ENCODE measurements at places on chromosomes 5 and 9.

DNA sequence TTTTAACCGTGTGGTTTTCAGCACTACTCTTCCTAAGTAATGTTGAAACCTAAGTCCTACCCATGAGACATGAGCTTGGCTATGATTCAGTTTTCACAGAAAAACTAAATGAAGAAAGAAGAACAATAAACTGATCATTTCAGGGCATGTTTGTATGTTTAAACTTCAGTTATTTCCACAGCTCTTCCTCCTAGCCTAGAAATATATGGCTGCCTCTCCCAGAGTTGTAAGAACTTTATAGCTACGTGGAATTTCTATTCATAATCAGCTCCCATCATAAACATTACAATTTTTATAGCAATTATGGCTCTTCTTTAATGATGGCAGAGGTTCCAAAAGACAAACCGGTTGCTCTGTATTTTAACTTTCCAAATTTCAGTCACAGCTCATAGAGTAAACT, 314.7 kb upstream of the ADAMTSL1 start:
- H3K4me3 ChIP-seq: no peak overlapping the region
- no peak overlapping the region for H3K27ac ChIP-seq

DNA sequence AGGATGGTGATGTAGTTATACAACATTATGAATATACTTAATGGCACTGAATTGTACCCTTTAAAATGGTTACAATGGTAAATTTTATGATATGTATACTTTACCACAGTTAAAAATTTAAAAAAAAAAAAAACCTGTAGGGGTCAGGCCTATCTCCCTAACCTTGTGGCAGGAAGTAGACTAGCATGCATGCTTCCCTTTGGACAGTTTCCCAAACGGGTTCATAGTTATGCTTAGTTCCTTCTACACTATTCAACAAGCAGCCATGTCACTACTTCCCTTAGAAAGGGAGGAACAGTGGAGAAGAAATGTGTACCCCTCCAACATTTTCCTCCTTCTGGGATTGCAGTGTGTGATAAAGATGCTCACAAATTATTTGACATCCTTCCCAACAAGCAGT, 32.5 kb downstream of the IDNK start:
- no peaks in the 10 kb centered on the region for H3K4me1 ChIP-seq
- no peaks in the 10 kb centered on the region for H3K27me3 ChIP-seq
- no peak overlapping the region for H3K27ac ChIP-seq
- H3K4me3 ChIP-seq: no peak overlapping the region
- H3K36me3 ChIP-seq: peaks cover 12% of the 10 kb centered on the region

GRCh38 chr5:76700571-76700970, 15.4 kb upstream of the F2R start:
- no peaks in the 10 kb centered on the region for H3K27me3 ChIP-seq
- peaks cover 48% of the 10 kb centered on the region for H3K36me3 ChIP-seq
- no peak overlapping the region for H3K4me3 ChIP-seq
- DNase-seq: no peak

DNA sequence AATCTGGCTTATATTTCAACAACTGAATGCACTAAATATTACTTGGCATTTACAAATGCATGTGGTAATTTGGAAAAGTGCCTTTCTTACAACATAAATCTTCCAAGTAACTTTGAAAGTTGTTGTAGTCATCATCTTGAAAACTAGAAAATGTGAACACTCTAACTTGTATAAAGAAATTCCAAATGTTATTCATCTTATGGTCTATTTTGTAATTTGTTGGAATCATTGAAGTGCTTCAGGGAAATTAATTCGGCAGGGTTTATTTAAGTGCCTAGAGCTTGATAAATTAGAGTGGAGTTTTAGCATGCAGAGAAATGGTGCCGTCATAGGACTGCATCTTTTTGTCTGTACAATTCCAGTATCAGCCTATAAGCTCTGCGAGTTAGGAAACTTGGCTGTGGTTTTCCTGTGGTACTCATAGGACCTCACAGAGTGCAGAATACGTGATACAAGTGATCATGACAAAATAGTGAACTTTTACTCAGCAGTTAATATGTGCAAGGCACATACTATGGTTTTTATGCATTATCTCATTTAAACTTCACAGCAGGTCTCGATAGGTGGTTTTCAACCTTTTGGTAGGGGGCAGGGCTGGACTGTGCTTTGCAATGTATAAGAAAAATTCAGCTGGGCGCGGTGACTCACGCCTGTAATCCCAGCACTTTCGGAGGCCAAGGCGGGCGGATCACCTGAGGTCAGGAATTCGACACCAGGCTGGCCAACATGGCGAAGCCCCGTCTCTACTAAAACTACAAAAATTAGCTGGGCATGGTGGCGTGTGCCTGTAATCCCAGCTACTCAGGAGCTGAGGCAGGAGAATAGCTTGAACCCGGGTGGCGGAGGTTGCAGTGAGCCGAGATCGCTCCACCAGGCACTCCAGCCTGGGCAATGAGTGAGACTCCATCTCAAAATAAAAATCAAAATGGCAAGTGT, 79.6 kb downstream of the RAI14 start:
- H3K4me1 ChIP-seq: peaks cover 7% of the 10 kb centered on the region
- peaks cover 20% of the 10 kb centered on the region for H3K36me3 ChIP-seq
- no peaks in the 10 kb centered on the region for H3K27me3 ChIP-seq
- DNase-seq: no peak
- H3K4me3 ChIP-seq: no peak overlapping the region

DNA sequence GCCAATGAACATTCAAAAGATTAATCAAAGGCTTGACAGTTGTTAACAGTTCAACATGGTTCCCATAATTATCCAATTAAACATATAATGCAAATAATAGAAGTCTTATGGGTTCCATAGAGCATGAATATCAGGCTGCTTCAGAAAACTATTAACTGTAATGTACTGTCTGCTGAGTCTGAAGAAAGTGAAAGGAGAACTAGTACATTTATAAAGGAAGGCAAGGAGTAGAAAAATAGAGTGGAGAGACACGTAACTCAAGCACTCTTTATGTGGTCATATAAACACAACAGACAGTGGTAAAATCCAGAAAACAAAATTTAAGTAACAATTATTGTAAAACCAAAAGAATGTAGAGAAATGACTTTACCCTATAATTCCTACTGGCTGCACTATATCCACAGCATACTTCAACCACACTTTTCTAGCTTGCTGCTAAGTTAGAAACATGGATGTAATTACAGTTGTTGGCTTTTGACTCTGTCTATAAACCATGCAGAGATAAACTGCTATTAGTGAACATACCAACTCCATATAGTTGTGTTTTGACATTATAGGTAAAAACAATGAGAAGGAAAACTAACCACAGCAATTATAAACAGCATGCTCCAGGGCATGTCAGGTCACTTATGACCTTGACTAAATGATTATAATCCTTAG, 32.7 kb downstream of the NFIB start:
- DNase-seq: no peak
- no peaks in the 10 kb centered on the region for H3K36me3 ChIP-seq
- peaks cover 7% of the 10 kb centered on the region for H3K4me1 ChIP-seq
- no peak overlapping the region for H3K4me3 ChIP-seq
- peaks cover 5% of the 10 kb centered on the region for H3K27me3 ChIP-seq

DNA sequence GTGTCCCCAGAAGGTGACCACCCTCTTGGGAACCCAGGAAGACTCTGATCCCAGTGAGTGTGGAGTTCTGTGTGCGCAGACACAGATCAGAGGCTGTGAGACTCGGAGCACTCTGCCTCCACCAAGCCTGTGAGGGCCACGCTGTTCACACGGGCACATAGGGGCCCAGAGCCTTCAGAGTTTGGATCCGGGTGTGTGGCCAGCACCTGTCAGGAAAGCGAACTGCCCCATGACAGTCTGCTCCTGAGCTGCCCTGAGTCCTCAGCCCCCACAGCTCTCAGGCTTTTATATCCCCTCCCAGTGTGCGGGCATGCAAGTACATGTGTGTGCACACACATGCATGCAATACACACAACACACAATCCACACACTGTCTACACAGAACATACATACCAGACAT, 161.8 kb upstream of the IRX2 start:
- H3K36me3 ChIP-seq: no peaks in the 10 kb centered on the region
- peaks cover 62% of the 10 kb centered on the region for H3K27me3 ChIP-seq
- H3K4me3 ChIP-seq: no peak overlapping the region
- H3K4me1 ChIP-seq: peaks cover 4% of the 10 kb centered on the region
- H3K27ac ChIP-seq: no peak overlapping the region
- DNase-seq: no peak

DNA sequence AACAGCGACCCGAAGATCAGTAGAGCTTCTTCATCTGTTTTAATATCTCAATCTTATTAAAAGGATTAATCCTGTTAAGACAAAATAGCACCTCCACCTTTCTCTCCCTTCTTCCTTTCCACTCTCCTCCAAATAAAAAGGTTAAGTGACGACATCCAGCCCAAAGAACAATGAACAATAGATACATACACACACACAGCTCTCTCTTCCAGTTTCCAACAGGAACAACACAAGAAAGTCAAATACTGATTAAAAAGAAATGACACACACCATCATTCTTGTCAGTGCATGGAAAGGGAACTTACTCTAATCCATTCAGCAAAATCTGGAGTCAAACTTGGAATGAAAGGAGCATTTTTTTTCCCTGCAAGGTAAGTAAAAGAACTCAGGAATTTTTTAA, 2.8 kb downstream of the ARL15 start:
- DNase-seq: no peak
- H3K36me3 ChIP-seq: no peaks in the 10 kb centered on the region
- peaks cover 50% of the 10 kb centered on the region for H3K4me1 ChIP-seq
- no peak overlapping the region for H3K27ac ChIP-seq

DNA sequence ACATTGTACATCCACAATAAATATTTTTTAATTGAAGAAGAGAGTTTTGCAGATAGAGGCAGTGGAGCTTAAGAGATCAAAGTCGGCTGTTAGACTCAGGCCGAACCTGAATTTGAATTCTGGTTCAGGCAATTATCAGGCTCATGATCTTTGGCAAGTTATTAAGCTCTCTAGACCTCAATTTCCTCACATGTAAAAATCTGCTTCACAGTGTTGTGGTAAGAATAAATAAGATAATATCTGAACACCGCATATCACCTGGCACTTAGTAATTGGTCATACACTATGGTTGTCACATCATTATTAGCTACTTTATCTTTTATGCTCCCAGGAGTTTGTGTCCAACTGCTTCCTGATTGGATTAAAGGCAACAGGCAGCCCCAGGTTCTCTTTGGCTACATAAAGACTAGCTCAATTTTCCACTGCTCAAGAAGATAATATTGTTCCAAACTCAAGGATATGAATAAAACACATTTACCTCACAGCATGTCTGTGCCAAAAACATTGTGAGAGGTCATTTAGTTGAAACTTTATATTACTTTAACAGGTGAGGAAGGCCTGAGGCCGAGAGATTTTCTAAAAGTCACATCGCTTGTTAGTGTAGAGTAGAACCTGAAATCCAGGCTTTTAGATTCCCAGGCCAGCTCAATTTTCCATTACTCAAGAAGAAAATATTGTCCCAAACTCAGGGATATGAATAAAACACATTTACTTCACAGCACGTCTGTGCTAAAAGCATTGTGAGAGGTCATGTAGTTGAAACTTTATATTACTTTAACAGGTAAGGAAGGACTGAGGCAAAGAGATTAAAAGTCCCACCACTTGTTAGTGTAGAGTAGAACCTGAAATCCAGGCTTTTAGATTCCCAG, 289.2 kb upstream of the PTGER4 start:
- no peak overlapping the region for H3K4me3 ChIP-seq
- H3K27ac ChIP-seq: no peak overlapping the region
- no peaks in the 10 kb centered on the region for H3K36me3 ChIP-seq
- no peaks in the 10 kb centered on the region for H3K4me1 ChIP-seq
- no peaks in the 10 kb centered on the region for H3K27me3 ChIP-seq

DNA sequence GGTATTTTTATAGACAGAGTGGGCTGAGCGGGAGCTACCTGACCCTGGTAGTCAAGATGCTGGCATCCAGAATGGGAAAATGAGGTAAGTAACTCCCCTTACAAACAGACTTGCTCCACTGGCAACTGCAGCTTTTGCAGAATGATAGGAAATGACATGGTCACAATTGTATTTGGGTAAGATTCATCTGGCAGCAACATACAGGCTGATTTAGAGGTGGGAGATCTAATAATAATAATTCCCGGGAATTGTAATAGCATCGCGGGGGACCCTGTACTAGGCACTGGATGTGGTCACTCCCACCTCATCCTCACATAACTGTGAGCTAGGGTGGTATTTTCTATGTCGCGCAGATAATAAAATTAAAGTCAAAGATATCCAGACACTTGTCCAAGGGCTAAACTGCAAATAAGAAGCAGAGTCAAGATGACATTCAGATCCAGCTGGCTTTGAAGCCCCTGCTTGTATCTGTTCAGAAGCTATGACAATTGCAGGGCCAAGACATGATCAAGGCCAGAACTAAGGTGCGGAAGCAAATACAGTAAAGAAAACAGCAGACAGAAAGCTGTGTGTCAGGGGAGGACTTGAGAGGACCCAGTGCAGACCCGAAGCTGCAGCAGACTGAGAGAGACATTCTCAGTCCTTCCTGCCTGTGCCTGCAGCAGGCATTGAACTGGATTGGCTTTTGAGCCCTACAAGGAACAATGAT, 507.2 kb downstream of the BNC2 start:
- peaks cover 12% of the 10 kb centered on the region for H3K27me3 ChIP-seq
- no peak overlapping the region for H3K4me3 ChIP-seq
- no peak overlapping the region for H3K27ac ChIP-seq
- peaks cover 4% of the 10 kb centered on the region for H3K36me3 ChIP-seq
- H3K4me1 ChIP-seq: no peaks in the 10 kb centered on the region

DNA sequence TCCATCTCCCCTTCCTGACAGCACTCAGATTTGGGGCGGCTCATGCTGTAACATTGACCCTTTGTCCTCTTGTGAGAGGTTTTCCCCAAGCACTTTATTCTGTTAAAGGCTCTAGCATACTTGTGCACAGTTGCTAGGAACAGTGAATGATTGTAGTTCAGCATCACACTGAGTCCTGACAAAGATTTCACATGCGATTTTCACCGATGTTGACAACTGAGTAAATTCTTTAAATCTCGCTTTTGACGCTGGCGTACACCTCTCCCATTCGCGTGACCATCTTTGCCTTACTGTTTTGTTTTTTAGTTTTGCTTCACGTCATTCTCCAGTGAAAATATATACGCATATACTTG, 780 bp downstream of the CDC37L1 start:
- H3K27ac ChIP-seq: no peak overlapping the region
- no peaks in the 10 kb centered on the region for H3K27me3 ChIP-seq
- no peaks in the 10 kb centered on the region for H3K4me1 ChIP-seq
- H3K4me3 ChIP-seq: no peak overlapping the region
- no peak for DNase-seq

DNA sequence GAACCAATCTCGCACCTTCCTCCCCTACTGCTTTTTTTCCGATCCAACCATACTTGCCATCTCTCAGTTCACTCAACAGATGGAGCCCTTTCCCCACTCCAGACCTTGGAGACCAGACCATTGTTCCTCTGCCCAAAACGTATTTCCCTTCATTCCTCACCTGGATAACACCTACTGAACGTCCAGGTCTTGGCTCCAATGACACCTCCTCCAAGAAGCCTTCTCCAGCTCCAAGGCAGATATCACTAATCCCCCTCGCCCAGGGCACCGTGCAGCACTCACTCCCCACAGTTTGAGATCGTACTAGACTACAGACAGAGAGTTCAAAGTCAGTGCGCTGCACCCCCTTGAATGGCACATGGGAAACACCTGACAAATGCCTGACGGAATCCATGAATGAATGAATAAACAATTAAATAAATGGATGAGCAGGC, 47.1 kb upstream of the AKNA start:
- peaks cover 3% of the 10 kb centered on the region for H3K27me3 ChIP-seq
- no peak overlapping the region for H3K27ac ChIP-seq
- no peaks in the 10 kb centered on the region for H3K4me1 ChIP-seq
- no peak overlapping the region for H3K4me3 ChIP-seq

- H3K27ac ChIP-seq: no peak overlapping the region
- H3K36me3 ChIP-seq: no peaks in the 10 kb centered on the region
- DNase-seq: no peak
- H3K4me3 ChIP-seq: no peak overlapping the region
- no peaks in the 10 kb centered on the region for H3K4me1 ChIP-seq
These were observed 91.2 kb downstream of the MED10 start for GRCh38 chr5:6287176-6287575.

Measured in nephron progenitor cell (in vitro differentiated cells).